Tongue (tissue), 3 donors: ENCODE measurements at places on chromosomes 11 and 22. TPM values are rescaled to one million over a fixed set of nuclear protein-coding genes. Genes with fewer than 3 reads are reported as not detected.

CCDC88B gene
- total RNA-seq: 6.4 TPM

ANKRD49 gene
- 19.8 TPM for total RNA-seq

GAB4 gene
- not detected for total RNA-seq

ZNF280B gene
- 1.0 TPM for total RNA-seq
